ENCODE measurements at places on chromosomes 1 and 21. TPM values are rescaled to one million over a fixed set of nuclear protein-coding genes. Genes with fewer than 3 reads are reported as not detected.

Gene OR4F16
- total RNA-seq, result not detected

- DNase-seq, result no peak
- H3K36me3 ChIP-seq, result peaks cover 3% of the 10 kb centered on the region
- H3K27me3 ChIP-seq, result no peaks in the 10 kb centered on the region
- H3K4me3 ChIP-seq, result no peak overlapping the region
Observed at GRCh38 chr1:220123889-220124288, 30.0 kb downstream of the IARS2 start.

Gene LAPTM5
- 281 TPM for total RNA-seq

Gene ATP6V1G3
- not detected for total RNA-seq

GRCh38 chr1:89382479-89382878 is 18.6 kb downstream of the GBP6 start:
- peak overlapping the region; percentile 62 for H3K27ac ChIP-seq
- peaks cover 11% of the 10 kb centered on the region for H3K27me3 ChIP-seq
- H3K36me3 ChIP-seq, result peaks cover 3% of the 10 kb centered on the region
- no peak for DNase-seq
- H3K4me3 ChIP-seq, result peak overlapping the region; percentile 31

DNA sequence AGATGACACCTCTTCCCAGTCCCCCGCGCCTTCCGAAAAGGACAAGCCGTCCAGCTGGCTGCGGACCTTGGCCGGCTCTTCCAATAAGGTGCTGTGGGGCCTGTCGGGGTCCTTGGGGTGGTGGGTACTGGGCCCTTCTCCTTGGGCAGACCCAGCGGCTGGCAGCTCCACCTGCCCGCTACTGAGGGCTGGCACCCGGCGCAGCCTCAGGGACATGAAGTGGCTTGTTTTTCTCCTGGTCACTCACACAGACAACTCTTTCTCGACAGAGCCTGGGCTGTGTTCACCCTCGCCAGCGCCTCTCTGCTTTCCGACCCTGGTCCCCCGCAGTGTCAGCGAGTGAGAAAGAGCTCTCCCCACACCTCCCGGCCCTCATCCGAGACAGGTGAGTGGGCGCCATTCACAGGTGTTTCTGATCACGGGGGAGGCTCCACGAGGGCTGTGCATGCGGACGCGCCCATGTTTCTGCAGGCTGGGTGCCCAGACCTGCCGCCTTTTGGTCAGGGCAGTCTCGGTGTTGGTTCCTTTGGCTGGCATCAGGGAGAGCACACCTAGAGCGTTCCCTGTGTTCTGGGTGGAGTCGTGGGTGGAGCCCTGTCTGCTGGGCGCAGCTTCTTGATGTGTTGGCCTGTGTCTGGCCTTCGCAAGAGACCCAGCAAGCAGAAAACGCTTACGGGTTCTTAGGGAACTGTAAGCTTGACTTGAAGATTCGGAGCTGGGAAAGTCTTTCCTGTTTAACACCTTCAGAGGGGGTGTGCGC is 75.1 kb downstream of the SKI start:
- H3K36me3 ChIP-seq, result peaks cover 9% of the 10 kb centered on the region
- no peak for DNase-seq
- H3K4me1 ChIP-seq, result peaks cover 32% of the 10 kb centered on the region
- H3K27ac ChIP-seq, result no peak overlapping the region

Gene DEPDC1
- 23.7 TPM for total RNA-seq

DNA sequence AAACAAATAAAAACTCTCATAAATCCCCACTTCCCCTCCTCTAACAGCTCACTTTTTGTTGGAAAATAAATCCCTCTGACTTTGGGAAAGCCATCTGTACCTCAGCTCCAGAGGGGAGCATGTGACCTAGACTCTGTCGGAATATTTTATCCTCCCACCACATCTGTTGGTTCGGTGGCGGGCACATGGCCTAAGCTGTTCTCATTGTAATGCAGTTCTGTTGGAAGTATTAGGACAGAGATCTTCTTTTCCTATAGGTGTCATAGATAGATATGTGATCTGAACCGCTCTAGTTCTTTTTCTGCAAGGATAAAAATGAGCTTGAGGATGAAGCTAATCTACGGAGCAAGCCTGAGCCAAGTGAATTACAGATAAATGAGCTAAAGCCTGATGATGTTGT is 50.5 kb upstream of the EPS8L3 start:
- no peak for DNase-seq
- H3K27me3 ChIP-seq, result no peaks in the 10 kb centered on the region
- peaks cover 2% of the 10 kb centered on the region for H3K36me3 ChIP-seq
- H3K4me3 ChIP-seq, result no peak overlapping the region
- H3K4me1 ChIP-seq, result peaks cover 6% of the 10 kb centered on the region

GRCh38 chr1:226867461-226868054 is 2.9 kb upstream of the PSEN2 start:
- H3K27me3 ChIP-seq, result peaks cover 30% of the 10 kb centered on the region
- H3K4me1 ChIP-seq, result peaks cover 31% of the 10 kb centered on the region
- no peaks in the 10 kb centered on the region for H3K36me3 ChIP-seq
- no peak overlapping the region for H3K27ac ChIP-seq
- DNase-seq, result no peak

DNA sequence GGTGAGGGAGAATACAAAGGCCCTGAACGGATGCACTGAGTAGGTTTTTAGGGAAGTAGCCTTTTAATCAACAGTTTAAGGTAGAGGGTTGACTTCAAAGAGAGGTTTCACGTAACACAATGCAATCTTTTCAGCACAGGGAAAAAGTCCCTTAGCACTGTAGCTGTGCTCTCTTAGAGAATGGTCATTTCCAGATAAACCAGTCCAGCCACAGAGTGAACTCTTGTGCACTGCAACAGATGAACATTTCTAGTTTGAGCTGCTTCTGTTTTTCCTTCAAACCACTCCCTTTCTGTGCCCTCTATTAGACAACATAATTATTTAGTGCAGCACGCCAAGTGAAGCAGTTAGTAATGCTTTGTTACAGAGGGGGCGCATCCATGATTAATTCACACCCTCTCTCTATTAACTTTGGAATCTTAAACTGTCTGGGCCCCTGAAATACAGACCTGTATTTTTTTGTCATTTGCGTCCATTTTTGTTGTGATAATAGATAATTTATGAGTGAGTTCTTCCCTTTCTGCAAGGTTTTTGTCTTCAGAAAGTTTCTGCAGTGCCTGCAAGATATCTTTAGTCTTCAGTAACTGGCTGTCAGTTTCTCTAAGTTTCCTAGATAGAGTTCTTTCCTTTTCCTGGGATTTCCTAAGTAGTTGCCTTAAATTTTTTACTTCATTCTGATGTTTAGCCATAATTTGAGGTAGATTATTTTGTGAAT is 22.9 kb downstream of the LCA5L start:
- no peaks in the 10 kb centered on the region for H3K36me3 ChIP-seq
- H3K27me3 ChIP-seq, result no peaks in the 10 kb centered on the region
- H3K27ac ChIP-seq, result no peak overlapping the region

Gene CLDN17
- not detected for total RNA-seq
